ACHN (cell line): ENCODE measurements at places on chromosomes 7 and 10.
A peak's percentile ranks its signal among the peaks of the same experiment; 100 is the strongest.

DNA sequence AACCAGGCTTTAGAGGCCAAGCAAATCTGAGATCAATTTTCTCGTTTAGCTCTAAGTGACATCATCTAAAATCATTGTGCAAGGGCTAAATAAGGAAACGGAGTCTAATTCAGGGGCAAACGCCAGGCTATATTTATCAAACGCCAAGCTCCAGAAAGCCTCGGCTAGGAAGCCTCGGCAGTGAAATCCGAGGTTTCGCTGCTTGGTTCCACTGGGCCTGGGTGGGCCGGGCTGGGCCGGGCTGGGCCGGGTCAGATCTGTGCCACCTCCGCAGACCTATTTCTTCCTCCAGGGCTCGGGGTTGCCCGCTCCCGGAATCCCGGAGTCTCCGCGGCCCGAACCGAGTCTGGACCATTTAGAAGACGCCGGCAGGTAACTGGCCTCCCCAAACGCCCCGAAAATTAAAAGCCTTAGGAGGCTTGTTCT lies 459 bp upstream of the FEZF1 start:
- DNase-seq, result peak; percentile 17

GRCh38 chr7:130151591-130152492 lies 53.4 kb downstream of the TMEM209 start:
- no peak for DNase-seq

- no peak for DNase-seq
Observed at GRCh38 chr10:118871244-118871865, 116.6 kb upstream of the CACUL1 start.

DNA sequence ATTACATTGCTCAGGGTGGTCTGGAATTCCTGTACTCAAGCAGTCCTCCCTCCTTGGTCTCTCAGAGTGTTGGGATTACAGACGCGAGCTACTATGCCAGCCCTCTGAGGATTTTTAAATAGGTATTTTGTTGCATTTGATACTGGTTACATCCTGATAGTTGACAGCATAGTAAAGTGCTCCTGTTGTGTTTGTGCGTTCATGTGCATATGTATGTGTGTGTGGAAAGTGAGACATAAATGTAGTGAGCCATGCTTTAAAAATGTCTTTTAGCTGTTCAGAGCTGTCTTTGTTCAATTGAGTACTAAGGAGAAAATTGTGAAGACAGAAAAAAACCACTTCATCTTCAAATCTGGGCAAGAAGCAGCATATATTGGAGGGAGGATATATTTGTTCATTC lies 27.8 kb downstream of the ZNRF2 start:
- DNase-seq, result no peak

DNA sequence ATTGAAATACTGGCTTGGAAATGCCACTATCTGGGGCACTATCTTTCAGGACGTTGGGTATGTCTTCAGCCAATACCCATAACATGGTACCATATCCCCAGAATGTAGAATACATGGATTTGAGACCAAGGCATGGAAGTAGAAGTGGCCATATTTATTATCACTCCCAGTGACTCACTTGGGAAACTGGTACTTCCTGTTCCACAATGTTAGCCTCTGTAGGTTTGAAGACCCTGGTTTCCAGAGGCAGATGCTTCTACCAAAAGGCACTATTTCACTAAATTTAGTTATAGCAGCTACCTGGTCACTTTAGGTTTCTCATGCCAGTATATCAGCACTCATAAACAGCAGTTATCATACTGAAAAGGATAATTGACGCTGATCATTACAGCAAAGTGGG lies 184.2 kb downstream of the CCDC71L start:
- DNase-seq, result no peak

DNA sequence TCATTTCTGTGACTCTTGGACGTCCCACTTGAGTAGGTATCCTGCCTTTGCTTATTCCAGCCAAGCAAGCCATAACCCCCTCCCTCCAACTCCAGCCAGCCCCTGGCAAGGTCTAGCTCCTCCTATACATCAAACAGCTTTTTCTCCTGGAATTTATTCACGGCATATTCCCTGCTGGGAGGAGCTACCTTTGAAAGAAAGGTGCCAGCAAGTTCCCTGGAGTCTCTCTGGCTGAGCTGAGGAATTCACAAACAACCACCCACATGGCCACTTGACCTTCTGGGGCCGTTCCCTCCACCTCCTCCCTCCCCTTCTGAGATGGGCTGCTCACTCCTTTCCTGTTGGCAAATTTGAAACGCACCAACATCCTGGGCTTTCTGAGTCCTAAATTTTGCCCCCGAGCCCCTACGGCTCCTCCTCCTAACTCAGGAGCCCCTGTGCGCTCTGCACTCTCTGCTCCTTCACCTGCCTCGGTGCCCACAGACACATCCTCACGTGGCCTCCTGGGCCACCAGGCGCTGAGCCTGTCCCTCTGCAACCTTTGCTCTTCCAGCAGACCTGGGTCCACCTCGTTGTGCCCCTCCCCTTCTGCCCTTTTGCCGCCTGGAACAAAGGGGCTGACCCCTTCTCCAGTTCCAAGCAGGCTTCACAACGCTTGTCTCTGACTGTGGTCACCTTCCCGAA lies 48.0 kb downstream of the HSPA12A start:
- DNase-seq, result peak; percentile 25

DNA sequence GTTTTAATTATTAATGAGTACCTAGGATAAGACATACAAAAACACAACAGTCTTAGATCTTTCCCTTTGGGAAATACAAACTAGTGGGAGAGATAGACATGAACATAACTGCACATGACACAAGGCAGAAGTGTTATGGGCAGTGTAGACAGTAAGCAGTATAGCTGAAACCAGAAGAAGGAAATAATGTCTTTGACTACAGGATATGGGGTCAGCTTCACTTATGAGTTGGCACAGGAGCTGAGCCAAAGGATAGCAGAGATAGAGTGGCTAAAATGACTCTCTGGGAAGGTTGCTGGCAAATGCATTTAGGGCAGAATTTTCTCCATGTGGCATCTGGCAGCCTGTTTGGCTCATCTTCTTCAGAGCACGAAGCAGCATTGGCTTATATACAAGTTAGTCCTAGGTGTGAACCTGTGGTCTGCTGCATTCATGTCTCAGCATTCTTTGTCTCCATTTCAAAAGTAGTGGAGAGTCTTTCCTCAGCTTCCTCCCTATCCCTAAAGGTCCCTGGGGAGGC lies 60.3 kb upstream of the FEZF1 start:
- no peak for DNase-seq

- no peak for DNase-seq
Observed at GRCh38 chr10:97059006-97059871, 126.5 kb downstream of the SLIT1 start.

DNA sequence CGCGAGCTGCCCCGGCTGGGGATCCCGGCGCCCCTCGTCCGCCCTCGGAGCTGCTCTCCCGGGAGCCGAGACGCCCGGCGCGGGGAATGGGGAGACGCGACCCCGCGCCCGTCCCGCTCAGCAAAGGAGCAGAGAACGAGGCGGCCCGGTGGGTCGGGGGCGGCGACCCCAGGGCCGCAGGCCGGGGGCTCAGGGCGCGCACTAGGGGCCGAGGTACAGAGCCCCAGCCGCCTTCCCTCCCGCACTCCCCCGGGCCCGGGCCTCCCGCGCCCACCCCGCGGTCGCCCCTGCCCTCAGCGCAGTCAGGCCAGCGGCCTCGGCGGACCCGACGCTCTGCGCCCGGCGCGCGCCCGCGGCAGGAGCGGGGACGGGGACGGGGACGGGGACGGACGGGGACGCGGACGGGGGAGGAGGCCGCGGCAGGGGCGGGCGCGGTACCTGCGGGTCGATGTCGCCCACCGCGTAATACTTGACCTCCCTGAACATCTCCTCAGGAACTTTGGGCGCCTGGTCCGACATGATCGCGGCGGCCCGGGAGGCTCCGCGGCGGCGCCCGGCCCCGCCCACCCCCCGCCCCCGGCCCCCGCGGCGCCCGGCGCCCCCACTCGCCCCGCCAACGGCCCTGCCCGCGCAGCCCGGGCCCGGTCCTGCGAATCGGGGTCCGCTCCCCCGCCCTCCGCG lies 373 bp downstream of the PAXIP1 start:
- peak; percentile 75 for DNase-seq

- DNase-seq, result no peak
Observed at GRCh38 chr10:85611093-85611740, 755.4 kb downstream of the GRID1 start.
